ENCODE measurements at places on chromosomes 5 and 9. TPM values are rescaled to one million over a fixed set of nuclear protein-coding genes. Genes with fewer than 3 reads are reported as not detected.

DNA sequence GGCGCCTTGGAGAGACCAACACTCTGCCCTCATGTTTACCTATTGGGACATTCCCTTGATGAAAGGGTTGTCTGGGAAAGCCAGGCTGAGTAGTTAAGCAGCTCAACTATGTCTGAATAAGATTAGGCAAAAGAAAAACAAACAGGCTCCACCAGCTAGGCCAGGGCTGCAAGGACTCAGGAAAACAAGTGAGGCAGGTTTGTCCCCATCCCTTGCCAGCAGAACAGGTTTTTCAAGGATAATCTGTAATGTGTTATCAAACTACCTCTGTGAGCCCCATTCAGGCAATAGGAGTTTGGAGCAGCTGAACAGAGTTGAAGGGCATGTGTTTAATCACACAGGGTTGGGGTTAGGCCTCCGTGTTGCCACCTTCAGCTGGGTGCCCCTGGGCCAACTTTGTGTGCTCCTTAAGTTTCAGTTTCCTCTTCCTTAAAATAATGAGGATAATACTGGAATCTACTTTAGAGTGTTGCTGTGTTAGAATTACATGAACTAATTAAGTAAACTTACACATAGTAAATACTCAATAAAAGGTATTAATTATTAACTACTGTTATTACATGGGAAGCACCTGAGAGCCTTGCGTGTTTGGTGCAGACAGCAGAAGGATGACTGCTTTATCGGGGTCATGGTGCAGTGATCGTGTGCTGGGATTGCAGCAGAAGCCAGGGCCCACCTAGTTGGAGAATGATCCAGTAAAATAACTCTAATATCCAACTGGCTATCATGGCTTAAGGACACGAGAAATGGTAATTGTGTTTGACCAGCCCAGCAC is 72.1 kb upstream of the ATP10B start:
- DNase-seq, result no peak

- DNase-seq, result no peak
Measured at GRCh38 chr9:73237140-73237539, 85.5 kb downstream of the ANXA1 start.

CDH9 gene
- not detected for total RNA-seq

REEP5 gene
- total RNA-seq, result 45.1 TPM

GRCh38 chr5:16411235-16411634 is 54.4 kb downstream of the ZNF622 start:
- DNase-seq, result no peak

KCNV2 gene
- total RNA-seq, result not detected

HSD17B4 gene
- total RNA-seq, result 49.7 TPM

Data from activated naive CD4-positive, alpha-beta T cell treated with anti-CD3 and anti-CD28 coated beads, Interleukin-2, amount 50 U/mL, for 72 hours (primary cell).